ENCODE measurements at places on chromosomes 2 and 18.

DNA sequence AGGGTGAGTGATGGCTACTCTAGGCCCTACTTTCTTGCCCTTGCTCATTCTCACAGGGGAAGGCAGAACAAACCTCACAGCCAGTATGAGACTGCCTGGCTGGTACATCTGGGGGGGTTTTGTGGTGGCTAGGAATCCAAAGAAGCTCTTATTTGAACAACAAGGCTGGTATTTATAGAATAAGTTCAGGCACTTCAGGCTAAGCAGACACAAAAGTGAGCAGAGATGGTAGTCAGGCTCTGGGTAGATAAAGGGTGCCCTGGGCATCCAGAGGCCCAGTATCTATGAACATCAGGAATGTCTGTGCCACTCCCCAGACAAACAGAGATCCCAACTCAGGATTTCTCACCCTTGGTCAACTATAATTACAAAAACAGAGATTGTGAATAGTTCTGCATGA is 57.2 kb upstream of the RTN4 start:
- DNase-seq: no peak

DNA sequence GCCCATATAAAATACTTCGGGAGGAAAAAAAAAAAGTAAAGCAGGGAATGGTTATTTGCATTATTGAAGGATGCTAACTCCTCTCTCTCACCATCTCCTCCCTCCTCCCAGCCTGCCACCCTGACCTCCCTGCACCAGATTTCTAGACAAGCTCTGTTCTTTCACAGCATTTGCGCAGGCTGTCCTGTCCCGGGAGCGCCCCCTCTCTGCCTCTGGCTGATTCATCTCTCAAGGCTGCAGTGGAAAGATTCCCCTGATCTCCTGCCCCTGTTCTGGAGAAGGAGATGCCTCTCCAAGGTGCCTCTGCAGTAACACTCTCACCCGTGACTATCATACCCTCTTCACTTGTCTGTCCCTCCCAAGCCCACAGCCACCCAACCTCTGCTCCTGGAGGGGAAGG is 38.5 kb downstream of the COL4A4 start:
- DNase-seq: no peak

DNA sequence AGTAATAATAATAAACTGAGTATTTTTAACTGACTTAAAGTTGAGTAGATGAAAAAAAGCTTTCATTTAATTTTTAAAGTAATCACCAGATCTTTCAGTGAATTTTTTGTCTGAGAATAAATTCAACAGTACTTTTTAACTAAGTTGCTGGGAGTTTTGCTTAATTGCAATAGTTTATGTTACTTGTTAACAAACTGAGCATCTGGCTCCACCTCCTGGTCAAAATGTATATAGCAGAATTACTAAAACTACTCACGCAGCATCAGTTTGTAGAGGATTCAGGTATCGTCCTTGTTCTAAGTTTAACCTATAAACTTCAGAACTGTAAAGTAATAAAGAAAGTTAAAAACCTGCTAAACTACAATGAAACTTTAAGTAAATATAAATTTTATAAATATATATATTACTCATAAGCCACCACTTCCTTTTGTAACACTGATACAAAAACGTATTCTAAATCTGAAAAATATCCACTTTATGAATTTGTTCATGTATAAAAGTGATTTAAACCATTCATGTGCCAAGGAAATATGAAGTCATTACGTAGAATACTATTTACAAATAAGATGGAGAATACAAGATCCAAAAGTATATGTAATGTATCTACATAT is 21.3 kb downstream of the NOL10 start:
- DNase-seq: no peak

GRCh38 chr2:178927173-178927572 is 120.0 kb upstream of the TTN start:
- no peak for DNase-seq

DNA sequence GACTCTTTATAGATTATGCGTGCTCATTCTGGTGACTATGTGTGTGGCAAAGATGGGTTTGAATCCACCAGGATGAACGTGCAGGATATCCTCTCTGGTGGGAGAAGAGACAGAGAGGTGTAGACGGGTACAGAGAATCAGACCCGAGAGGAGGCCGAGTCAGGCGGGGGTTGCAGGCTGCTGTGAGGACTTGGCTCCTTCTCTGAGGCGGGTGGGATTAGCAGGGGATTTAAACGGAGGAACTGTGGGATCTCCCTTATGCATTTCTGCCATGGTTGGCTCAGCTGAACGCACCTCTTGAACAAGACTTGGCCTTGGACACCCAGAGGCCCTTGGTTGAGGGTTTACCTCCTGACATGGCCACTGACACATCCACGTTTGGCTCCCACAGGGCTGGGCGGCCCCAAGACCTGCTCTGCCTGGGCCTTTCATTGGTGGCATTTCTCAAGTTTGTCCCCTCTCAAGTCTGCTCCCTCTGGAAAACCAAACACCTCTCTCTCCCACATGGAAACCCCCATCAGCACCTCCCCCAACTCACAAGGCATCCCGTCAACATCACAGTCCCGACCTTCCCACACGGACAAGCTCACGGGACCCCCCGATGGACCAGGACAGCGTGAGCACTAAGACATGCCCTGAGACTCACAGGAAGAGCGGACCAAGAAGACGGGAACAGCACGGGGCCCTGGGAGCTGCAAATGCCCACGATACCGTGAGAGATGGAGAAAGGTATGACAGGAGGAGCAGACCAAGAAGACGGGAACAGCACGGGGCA is 158.3 kb downstream of the RTP5 start:
- no peak for DNase-seq

DNA sequence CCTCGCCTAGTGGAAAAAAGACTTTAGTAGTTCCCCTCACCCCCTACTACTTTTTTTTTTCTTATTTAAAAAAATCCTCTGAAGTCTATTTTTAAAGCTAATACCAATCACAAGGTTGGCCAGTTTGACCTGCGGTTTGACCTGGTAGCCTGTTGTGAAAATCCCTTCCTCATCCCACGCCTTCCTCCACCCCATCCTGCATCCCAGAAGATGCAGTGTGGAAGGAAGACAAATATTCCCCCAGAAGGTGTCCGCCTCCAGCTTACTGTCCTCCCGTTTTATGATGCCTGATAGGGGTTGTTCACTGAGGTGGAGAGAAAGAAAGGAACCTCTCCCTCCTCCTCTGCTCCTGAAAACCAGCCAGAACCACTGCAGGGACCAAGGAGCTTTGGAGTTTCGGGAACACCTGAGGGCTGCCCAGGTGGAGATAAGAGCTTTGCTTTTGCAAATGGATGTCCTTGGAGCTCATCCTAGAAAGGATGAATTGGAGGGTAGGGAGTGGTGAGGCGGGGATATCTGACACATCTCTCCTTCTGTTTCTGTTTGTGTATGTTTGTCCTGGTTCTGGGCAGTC is 909 bp downstream of the ATP6V1C2 start:
- DNase-seq: no peak

GRCh38 chr2:3467654-3468053 is 51.7 kb downstream of the ADI1 start:
- no peak for DNase-seq

- no peak for DNase-seq
Observed at GRCh38 chr2:137521653-137522619, 442.3 kb upstream of the HNMT start.
